Esophagus mucosa (tissue), 1 donor: ENCODE measurements at places on chromosomes 1 and 21. TPM values are rescaled to one million over a fixed set of nuclear protein-coding genes. Genes with fewer than 3 reads are reported as not detected.

The FCRL4 gene
- total RNA-seq = 0.04 TPM

The CYP4A11 gene
- not detected for total RNA-seq

The PEX11B gene
- total RNA-seq = 31.6 TPM

The NR0B2 gene
- not detected for total RNA-seq

The CFAP141 gene
- total RNA-seq = not detected

DNA sequence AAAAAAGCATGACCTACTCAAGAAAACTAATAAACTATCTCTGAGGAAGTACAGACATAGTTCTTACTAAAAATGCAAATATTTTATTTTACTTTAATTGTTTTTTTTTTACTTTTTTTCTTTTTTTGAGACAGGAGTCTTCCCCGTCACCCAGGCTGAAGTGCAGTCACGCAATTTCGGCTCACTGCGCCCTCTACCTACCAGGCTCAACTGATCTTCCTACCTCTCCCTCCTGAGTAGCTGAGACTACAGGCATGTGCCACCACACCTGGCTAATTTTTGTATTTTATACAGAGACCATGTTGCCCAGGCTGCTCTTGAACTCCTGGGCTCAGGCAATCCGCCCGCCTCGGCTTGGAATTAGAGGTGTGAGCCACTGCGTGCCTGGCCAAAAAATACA is 1263.1 kb downstream of the KCNT2 start:
- ATAC-seq = no peak

- no peak for ATAC-seq
Observed at GRCh38 chr1:108845446-108845845, 11.4 kb downstream of the AKNAD1 start.

DNA sequence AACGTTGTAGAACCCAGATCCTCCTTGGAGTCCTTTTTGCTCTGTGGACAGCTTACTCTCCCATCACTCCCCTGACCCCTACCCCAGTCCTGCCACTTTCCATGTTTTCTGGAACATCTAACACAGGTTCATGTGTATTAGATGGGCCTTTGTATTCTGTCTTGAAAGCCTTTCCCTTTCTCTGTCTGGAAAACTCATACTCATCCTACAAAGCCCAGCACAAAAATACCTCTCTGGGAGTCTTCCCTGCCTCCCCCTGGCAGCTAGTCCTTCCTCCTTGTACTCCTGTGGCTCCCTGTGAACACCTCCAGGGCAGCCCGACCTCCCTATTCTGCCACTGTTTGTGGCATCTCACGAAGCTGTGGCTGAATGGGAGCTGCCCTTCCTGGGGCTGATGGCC is 7.8 kb upstream of the HEYL start:
- ATAC-seq = no peak

DNA sequence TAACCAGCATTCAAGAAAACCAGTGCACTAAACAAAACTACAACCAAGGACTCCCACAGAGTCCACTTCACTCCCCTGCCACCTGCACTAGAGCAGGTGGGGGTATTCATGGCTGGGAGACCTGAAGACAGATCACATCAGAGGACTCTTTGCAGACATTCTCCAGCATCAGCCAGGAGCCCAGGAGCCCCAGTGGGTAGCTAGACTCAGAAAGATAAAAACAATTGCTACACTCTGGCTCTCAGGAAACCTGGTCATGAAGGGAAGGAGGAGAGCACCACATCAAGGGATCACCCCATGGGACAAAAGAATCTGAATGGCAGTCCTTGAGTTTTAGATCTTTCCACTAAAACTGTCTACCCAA is 472.1 kb downstream of the PLPP3 start:
- ATAC-seq = no peak

GRCh38 chr1:206117151-206117948 is at the start of gene AVPR1B:
TSS of gene AVPR1B (minus strand) at chr1:206117388. CDS start at chr1:206116890, 498 bp downstream.
- ATAC-seq = peak; percentile 62

DNA sequence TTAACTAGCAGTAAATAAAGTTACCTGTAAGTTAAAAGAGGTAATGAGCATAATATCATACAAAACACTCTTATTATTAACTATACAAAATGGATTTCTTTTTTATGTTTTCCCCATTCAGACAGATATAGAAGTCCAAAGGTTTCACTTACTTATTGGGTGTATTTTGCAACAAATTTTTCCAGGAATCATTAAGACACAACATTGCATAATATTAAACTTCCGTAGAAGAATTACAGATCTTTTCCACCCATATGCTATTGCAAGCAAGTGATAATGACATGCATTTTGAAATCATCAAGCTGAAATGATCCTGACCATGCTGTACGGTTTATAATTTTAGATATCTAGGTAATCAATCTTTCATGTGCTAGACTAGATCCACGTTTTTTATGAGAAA is 957.0 kb downstream of the NCAM2 start:
- ATAC-seq = no peak

DNA sequence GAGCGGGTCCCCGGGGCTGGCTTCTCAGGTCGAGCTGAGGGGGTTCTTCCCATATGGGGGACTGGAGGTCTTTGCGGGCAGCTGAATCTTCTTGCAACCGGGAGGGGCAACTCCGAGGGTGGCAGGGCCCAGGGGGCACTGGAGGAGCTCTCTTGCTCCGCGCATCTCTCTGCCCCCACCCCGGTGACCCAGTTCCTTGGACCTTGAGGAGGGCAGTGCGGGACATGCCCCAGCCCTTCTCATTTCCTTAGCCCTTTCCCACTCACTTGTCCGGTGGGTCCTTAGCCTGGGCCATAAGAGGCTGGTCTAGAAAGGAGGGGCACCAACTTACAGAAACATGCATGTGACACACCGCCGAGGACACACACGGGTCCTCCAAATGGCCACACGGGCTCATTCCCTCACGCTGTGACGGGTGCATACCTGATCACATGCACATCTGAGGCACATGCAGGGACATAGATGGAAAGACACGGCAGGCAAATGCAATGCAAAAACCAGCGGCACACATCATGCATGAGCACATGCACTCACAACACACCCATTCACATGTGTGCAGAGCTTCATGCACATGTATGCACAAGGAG is 630 bp downstream of the HPCA start:
- no peak for ATAC-seq

DNA sequence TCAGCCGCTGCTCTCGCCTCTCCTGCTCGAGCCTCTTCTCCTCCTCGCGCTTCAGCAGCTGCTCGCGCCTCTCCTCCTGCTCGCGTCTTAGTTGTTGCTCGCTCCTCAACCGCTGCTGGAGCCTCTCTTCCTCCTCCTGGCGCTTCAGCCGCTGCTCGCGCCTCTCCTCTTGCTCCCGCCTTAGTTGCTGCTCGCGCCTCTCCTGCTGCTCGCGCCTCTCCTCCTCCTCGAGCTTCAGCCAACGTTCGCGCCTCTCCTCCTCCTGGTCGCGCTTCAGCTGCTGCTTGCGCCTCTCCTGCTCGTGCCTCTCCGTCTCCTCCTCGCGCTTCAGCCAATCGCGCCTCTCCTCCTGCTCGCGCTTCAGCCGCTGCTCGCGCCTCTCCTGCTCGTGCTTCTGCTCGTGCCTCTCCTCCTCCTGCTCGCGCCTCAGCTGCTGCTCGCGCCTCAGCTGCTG is 3.7 kb downstream of the TCHH start:
- peak; percentile 44 for ATAC-seq

DNA sequence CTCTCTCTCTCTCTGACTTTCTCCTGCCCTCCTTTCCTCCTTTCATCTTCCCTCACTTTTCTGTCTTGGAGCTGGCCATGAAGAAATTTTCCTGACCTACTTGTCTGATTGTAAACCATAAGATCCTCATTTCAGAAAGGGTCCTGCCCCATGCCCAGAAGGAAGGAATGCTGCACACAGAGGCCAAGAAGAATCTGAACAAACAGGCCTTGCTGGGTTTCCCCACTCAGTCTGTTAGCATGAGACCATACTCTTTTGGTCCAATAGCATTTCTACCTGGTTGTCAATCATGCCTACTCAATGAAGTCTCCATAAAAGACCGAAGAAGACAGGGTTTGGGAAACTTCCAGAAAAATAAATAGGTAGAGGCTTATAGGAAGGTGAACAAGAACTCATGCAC is 128.7 kb downstream of the MAB21L3 start:
- no peak for ATAC-seq

DNA sequence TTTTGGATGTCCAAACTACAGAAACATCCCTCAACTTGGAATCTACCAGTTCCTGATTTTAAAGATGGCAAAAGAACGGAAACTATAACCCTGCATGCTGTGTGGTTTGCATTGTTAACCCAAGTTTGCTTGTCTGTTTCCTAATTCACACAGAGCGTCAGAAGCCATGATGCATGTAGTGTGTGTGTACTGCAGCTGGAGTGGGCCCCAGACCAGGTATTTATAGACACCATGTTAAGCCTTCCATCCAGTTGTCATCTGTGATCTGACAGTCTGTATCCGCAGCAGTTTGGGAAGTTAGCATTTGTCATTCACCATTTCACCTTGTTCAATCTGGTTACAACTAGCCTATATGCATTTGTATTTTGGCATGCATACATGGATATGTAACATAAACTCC is 27.7 kb upstream of the PLEKHM2 start:
- ATAC-seq = no peak

DNA sequence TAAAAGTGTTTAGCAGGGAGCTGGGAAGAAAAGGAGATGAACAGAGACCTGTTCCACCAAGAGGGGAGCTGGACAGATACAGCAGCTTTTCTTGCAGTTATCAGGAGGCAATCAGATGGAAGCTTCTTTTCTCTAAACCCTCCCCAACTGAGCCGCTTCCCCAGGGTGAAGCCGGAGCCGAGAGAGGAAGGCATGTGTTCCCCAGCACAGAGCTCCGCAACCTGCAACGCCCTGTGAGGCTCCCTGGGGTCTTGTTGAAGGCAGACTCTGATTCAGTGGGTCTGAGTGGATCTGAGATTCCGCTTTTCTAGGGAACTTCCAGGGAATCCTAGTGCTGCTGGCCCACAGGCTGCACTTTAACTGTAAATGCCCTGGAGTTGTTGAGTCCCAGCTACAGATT is 139.1 kb upstream of the COA6 start:
- no peak for ATAC-seq
